Activated T-helper 1 cell treated with anti-CD3 and anti-CD28 coated beads, Interleukin-2, amount 50 U/mL, for 16 hours (primary cell): ENCODE measurements at places on chromosomes 2 and 18.

DNA sequence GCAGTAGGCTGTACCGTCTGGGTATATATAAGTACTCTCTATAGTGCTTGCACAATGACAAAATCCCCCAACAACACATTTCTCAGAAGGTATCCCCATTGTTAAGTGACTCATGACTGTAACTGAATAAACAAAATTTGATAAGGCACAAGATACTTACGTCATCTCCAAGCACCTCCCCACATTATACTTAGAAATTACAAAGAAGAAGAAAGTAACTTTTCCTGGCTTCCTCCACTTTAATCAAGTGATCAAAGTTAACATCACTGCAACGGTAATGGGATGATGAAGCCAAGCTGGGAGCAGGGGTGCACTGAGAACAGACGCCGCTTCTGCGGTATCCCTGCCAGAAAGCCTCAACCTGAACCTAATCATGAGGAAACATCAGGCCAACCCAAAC is 9.7 kb downstream of the TNS1 start:
- DNase-seq = no peak

- no peak for DNase-seq
Measured at GRCh38 chr2:201966691-201967438, 66.8 kb upstream of the FZD7 start.

DNA sequence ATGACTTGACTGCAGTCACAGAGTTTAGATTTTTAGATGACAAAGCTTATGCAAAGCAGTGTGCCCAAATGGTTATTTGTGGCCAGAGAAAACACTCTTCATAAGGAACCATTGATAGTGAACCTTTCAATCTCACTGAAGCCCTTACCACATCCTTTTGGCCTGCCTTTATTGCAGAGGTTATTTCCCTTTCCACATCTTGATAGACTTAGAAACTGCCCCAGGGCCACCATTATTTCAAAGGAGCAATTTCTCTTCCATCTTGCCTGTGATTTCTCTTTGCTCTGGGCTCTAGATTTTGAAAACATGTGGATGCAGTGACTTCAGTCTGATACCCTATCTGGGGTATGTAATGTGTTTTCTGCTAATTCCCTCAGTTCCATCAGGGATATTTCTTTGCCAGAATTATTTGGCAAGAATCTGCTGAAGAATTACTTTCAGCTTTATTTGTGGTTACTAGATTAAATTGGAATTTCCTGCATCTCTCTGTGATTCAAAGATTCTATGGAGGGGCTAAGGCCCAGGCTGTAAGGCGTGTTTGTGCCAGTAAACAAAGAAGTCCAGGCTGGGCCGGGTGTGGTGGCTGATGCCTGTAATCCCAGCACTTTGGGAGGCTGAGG is 51.0 kb downstream of the MOGAT1 start:
- no peak for DNase-seq

DNA sequence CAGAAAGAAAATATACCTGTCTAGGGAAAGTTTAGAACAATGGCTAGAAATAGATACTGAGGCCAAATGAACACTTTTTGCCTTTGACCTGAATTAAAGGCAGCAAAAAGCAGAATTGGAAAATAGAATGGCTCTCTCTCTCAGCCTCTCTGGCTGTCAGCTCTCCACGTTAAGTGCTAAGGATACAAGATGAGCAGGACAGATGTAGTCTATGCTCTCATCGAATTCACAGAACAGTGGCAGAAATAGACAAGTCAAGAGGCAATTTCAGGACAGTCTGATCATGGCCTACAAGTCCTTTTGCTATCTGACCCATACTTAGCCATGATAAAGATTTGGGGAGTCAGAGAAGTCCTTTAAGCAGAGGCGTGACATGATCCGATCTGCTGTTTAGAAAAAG is 120.2 kb upstream of the CREB1 start:
- no peak for DNase-seq

- DNase-seq = no peak
Measured at GRCh38 chr2:229855116-229855515, 66.7 kb downstream of the TRIP12 start.

DNA sequence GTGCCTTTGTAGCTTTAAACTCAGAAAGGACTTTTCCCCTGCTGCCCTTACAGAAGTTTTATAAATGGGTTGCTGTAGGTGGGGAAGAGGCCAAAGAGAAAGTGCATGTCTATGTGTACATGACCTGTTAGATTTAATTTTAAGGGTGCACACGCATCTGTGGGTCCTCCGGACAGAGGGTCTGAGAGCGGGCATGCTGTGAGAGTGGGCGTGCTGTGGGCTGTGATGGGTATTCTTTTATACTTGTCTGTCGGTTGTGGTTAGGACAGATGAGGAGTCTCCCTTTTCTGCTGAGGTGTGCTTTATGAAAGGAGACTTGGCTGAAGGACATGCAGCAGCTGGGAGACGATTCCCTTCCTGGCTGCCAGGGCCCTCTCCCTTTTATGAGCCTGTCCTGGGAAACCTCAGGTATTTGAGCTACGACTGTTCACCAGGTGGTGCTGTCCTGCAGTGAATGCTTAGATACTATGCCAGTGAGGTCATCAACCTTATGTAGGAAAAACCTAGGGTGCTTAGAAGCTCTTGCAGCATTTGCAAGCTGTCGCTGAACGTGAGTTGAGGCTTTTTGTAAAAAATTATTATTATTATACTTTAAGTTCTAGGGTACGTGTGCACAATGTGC is 67.5 kb downstream of the TANC1 start:
- no peak for DNase-seq

GRCh38 chr2:173823543-173823939 is 141.6 kb downstream of the SP3 start:
- no peak for DNase-seq

- no peak for DNase-seq
Measured at GRCh38 chr2:186972281-186972970, 123.5 kb upstream of the ZSWIM2 start.

DNA sequence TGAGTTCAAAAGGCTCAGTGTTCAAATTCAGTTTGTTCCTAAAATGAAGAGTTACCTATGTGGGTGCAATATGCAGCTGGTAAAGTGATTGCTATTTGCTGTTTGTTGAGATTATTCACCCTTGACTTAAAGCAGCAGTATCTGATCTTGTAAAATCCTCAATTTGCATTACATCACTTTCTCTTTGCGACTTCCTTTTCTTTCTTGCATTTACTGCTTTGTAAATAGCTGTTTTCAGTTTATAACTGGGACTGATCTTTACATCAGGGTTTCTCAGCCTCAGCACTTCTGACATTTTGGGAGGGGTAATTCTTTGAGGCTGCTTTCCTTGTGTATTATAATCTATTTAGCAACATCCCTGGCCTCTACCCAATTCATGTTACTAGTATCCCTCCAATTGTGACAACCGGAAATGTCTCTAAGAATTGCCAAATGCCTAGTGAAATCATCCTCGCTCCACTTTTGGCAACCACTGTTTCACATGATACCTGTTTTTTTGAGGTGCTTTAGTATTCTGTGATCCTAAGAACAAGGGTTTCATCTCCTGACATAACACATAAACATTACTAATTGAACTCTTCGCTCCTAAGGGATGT is 12.1 kb upstream of the ERCC3 start:
- no peak for DNase-seq

- DNase-seq = peak; percentile 6
Measured at GRCh38 chr2:2057125-2057721, 273.9 kb downstream of the MYT1L start.

DNA sequence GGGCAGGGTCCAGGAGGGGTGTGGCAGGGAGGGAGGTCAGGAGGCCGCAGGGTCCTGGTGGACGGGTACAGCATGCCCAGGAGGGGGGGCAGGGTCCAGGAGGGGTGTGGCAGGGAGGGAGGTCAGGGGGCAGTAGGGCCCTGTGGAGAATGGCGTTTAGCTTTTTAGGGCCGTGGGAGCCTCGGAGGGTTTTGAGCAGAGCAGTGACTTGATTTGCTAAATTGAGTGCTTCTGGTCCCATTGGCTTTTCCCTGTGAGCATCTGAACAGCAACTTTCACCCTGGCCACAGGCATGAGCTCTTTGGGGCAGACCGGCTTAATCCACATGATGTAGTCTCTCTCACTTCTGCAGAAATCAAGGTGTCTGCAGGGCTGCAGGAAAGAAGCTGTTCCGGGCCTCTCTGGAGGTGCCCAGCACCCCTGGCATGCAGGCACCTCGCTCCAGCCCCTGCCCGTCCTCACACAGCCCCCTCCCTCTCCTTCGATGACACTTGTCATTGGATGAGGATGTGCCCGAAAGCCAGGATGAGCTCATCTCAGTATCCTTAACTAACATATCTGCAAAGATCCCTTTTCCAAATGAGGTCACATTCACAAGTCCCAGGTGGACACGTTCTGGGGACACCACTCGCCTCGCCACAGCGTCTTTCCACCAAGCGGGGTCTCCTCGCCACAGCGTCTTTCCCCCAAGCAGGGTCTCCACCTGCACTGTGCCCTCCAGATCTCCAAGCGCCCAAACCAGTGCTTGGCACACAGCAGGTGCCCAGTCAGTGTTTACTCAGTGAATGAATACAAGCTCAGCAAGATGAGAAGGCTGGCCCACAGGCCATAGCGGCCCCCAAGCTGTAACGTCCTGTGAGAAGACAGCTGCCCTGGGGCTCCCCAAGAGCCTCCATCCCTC is 94.0 kb downstream of the NDUFA10 start:
- no peak for DNase-seq

DNA sequence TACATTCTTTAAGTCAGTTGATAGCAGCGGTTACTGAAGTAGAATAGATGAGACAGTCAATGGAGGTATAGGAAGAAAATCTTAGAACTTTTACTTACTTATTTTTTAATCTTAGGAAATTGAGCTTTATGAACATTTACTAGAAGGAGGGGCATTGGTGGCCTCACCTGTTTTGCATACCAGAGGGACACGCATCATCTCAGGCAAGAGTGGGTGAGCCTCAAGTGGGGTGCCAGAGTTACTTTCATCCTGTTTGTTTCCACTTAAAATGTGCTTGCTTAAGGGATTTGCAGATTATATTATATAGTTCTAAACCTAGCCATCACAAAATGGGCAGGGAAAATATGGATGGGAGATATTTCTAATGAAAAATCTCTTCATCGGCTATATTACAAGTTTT is 61.6 kb downstream of the WDR7 start:
- no peak for DNase-seq

DNA sequence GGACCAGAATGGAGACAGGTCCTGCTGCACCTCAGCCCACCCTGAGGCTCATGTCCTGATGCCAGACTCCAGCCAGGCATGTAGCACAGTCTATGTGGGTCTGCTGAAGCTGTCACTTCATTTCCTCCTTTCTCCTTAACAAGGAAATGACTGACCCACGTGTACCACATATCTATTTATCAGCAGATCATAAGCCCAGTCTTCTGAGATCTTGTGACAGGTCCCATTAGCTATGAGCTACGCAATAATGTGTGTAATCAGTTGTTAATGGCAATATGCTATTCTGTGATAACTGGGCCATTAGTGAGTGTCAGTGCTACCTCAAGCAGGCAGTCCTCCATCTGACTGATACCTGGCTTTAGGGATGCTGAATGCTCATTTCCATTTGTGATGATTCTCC is 615.3 kb downstream of the BCL11A start:
- DNase-seq = no peak

- no peak for DNase-seq
Measured at GRCh38 chr2:26376799-26377198, 24.9 kb upstream of the DRC1 start.

GRCh38 chr18:73613706-73614340 is 533.8 kb downstream of the FBXO15 start:
- no peak for DNase-seq

GRCh38 chr18:38256366-38256765 is 690.8 kb upstream of the CELF4 start:
- DNase-seq = no peak

- DNase-seq = no peak
Measured at GRCh38 chr2:234976479-234977227, 24.8 kb downstream of the SH3BP4 start.

DNA sequence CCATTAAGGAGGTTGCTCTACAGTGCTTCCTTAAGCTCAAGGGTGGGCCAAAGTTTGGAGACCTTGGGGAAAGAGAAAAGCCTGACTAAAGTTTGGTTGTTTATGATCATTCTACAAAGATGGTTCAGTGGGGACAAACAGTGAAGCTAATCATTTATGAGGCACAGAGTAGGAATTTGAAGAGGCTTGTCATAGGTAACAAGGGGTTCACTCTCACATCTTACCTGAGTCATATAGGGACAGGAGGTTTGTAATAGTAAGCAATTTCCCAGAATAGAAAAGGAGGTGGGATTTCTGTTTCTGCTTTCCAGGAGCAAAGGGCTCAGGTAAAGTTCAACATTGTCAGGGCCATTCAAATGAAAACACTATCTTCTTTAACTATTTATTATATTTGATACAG is 787.9 kb downstream of the CPS1 start:
- DNase-seq = no peak

GRCh38 chr2:232412986-232413385 is 6.3 kb downstream of the ALPG start:
- DNase-seq = no peak

DNA sequence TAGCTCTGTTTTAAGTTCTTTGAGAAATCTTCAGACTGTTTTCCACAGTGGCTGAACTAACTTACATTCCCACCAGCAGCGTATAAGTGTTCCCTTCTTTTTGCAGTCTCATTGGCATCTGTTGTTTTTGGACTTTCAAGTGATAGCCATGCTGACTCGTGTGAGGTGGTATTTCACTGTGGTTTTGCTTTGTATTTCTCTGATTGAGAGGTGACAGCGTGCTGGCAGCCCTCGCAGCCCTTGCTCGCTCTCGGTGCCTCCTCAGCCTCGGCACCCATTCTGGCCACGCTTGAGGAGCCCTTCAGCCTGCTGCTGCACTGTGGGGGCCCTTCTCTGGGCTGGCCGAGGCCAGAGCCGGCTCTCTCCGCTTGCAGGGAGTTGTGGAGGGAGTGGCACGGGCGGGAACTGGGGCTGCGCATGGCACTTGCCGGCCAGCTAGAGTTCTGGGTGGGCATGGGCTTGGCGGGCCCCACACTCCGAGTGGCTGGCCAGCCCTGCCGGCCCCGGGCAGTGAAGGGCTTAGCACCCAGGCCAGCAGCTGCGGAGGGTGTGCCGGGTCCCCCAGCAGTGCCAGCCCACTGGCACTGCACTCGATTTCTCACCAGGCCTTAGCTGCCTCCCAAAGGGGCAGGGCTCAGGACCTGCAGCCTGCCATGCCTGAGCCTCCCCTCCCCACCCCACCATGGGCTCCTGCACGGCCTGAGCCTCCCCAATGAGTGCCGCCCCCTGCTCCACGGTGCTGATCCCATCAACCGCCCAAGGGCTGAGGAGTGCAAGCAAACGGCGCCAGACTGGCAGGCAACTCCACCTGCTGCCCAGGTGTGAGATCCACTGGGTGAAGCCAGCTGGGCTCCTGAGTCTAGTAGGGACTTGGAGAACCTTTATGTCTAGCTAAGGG is 151.8 kb downstream of the IRS1 start:
- DNase-seq = no peak

GRCh38 chr2:119225105-119225865 is 1.7 kb downstream of the STEAP3 start:
- DNase-seq = no peak

DNA sequence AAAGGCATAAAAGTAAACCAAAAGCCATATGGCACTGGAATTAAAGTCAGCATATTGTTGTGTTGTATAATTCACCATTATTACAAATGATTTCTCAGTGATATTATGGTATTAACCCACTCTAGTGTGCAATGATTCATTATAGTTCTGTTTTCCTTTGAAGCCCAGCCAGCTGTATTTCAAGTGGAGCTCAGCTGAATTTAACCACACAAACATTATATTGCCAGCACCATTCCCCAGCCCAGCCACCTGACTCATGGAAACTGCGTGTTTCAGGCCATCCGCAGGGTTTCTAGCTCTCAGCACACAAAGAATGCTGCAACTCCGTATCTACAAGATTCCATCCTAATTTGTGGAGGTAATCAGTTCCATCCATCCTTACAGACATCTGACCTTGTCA is 166.8 kb upstream of the CHAC2 start:
- no peak for DNase-seq
